Stimulated activated CD4-positive, alpha-beta T cell treated with anti-CD3 and anti-CD28 coated beads, Interleukin-4, amount 100 ng/mL, for 48 hours (primary cell): ENCODE measurements at places on chromosomes 3 and 15.
A peak's percentile ranks its signal among the peaks of the same experiment; 100 is the strongest.

- DNase-seq: no peak
Observed at GRCh38 chr3:169146179-169146665, 517.3 kb downstream of the MECOM start.

DNA sequence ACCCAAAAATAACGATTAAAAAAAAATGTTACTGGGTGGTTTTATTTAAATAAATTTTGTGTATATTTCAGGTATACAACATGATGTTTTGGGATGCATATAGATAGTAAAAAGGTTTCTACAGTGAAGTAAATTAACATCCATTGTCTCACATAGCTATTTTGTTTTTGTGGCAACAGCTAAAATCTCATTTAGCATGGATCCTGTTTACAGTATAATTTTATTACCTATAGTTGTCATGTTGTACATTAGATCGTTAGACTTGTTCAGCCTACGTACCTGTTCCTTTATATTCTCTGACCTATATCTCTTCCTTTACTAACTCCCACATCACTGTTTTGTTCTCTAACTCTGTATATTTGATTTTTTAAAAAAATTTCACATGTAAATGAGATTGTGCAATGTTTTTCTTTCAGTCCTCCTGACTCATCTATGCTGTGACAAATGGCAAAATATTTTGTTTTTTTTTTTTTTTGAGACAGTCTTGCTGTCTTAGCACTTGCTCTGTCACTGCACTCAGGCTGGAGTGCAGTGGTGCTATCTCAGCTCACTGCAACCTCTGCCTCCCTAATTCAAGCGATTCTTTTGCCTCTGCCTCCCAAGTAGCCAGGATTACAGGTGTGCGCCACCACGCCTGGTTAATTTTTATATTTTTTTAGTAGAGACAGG is 45.6 kb downstream of the OIP5 start:
- no peak for DNase-seq

- no peak for DNase-seq
Observed at GRCh38 chr15:99554880-99555488, 10.8 kb upstream of the MEF2A start.

GRCh38 chr3:108512671-108513070 is 2.3 kb upstream of the MYH15 start:
- no peak for DNase-seq

DNA sequence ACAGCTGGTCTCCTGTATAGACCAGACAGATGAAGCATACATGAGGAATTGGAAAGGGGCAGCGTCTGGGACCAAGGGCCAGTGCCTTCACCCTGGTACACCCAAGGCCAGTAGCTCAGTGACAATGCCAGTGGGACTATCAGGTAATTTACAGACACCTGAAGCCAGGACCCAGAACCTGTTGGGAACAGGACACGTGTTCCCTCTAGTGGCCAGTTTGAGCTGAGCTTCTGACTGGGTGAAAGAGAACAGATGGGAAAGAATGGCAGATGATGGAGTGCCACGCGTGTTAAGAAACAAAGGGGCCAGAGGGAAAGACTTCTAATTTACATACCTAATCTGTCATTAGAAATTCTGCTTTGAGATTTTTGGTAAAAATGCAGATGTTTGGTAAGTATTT is 5.1 kb upstream of the SLC25A38 start:
- DNase-seq: peak; percentile 49

DNA sequence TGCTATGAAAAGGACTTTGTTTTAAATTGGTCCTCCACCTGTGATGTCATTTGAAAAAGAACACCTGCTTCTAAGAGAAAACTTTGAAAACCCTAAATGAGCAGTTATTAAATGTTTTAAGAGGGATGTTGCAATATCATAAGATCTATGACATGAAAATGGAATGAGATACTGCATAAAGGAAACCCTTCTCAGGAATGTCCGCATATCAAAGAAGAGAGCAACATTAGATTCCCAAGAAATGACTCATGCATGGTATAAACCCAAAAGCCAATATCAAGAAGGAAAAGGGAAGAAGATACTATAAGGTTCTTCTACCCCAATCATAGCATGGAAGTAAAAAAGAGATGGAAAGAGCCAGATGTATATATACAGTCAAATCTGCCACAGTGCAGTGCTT is 627.5 kb upstream of the LMCD1 start:
- DNase-seq: no peak

DNA sequence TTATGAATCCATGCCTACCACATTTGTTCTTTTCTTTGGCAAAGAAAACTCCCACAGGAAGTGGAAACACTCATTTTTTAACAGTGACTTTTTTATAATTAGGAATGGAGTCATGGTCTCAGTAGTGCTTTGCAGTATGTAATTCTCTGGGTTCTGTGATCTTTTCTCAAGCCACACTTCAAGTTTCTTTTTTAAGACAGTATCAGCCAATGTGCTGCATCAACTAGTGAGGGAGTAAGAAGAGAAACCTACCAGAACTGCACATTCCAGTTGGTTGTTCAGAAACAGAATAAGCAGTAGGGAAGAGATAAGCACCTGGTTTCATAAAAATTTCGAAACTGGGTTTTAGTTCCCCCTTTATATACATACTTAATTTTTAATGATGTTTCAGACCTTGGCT is 126.3 kb downstream of the FOXB1 start:
- no peak for DNase-seq

DNA sequence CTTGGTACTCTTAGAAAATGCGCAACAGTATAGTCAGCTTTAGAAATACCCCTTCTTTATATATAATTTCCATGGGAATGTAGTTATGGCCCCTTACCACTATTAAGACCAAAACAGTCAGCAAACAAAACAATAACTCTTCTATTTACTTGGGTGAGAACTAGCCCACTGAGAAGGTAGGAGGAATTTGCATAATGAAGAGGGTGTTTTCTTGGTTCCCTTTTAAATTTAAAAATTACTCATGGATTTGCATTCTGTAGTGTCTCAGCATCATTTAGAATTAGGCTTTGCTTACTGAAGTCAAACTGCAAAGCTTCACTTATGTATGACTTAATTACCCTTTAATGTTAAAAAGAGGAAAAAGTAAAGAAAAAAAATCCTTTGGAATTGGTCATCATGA is 350.8 kb downstream of the PTPRG start:
- DNase-seq: no peak

DNA sequence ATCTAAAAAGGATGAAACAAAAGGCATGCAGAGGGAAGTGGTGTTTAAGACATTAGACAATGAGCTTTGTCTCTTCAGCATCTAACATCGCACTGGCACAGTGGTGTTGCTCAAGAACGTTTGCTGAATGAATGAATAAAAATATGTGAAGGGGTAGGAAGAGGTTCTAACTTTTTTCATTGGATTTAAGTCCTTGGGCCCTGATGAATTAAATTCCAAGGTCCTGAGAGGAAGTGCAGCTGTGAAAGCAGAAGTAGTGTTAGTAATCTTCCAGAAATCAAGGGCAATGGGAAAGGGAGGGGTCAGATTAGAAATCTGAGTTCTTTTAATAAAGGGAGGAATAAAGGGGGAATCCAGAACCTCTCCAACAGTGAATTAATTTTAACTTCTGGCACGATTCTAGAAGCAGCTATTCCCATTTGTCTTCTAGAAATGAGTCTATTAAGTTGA is 29.6 kb downstream of the TLNRD1 start:
- no peak for DNase-seq

- no peak for DNase-seq
Observed at GRCh38 chr15:98787936-98788757, 139.8 kb downstream of the IGF1R start.

- no peak for DNase-seq
Observed at GRCh38 chr15:30023798-30024295, 58.9 kb upstream of the GOLGA8J start.

- DNase-seq: no peak
Observed at GRCh38 chr3:12226031-12226430, 62.8 kb upstream of the PPARG start.

DNA sequence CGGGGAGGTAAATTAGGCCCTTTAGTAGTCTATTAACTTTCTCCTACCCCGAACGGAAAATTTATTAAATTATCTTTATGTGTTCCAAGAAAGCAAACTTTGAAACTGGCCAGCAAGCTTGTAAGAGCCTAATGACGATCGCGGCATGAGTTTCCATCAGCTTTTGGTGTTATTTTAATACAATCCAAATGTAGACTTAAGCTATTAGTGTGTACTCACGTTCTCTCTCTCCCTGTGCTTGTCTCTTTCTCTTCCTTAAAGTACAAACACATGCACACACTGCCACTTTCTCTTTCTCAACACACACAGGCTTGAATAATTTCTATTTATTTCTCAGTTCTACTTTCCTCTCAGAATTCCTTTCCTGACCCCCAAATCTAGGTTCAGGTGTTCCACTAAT is 108.8 kb upstream of the MME start:
- DNase-seq: no peak

DNA sequence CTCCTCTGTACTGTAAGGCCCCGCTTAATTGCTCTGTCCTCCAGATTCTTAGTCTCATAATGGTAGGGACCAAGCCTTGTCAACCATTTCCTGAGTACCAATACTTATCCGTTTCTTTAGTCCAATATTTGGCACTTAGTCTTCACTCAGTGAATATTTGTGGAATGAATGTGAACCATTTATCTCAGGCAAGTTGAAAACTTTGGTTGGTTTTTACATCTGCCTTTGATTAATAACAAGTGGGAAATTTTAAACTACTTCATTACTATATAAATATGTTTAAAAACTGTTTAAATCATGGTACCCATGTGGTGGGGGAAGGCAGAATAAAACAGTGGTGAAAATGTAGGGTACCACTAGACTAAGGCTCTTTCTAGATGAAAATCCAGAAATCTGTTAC is 15.2 kb downstream of the CA12 start:
- DNase-seq: no peak

- no peak for DNase-seq
Observed at GRCh38 chr3:112074616-112075497, 11.3 kb upstream of the C3orf52 start.

- DNase-seq: no peak
Observed at GRCh38 chr3:12656193-12656592, 7.7 kb downstream of the RAF1 start.

DNA sequence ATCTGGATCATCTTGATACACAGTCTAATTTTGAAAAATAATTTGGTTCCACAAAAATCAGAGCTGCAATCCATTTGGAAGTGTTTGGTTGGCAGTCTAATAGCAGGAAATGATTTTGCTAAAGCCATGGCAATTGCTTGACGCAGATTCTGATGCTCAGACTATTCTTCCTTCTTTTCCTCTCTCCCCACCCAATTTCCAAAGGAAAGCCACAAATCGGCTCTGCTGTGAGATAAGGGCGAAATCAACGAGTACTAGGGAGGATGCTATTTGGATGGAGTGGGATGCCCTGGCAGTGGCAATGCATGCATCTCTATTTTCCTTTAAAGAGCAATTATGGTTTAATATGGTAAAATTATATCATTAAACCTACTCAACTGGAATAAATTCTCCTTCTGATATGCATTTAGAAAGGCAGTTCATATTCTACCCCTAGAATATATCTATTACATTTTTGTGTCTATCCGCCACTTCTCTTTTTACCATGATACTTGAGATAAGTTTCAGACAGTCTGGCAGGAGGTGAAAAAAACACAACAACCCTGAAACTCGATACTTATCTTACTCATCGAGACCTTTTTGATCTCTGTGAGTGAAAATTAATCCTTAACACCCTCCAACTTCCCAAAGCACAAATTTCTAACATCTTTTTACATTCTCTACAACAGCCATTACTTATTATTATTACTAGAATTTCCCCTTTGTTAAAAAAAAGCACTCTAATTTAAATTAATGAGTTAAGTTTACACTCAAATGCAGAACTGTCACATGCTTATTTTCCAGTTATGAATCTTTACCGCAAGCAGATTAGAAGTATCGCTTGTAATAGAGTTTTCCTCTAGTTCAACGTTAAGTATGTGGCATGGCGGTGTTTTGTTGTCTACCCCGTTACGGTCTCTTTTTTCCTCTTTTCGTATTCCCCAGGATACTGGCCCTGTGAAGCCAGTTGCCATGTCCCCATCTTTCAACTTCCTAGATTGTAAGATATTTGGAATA is 433.3 kb downstream of the FOXP1 start:
- DNase-seq: no peak

DNA sequence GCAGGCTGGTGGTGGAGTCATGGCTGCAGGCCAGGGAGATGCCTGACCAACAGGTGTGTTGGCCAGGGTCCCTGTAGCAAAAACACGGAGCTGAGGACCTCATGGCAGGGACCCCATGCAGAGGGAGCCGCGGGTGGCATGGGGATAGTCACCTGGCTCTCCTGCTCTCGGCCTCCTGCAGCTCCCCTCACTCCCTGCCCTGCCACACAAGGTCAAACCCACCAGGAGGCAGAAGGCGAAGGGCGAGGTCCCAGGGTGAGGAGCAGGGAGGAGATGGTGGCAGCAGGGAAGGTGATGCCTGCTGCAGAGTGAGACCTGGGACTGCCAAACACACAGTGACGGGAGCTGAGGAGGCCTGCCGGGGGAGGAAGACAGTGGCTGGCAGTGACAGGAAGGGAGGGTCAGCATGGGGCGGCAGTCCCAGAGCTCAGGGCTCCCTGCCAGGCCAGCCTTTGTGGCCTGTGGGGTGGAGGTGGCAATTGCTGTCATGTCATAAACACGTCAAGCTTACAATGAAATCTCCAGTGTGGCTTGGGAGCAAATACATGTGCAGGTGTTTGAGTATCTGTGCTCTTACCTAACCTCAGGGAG is 144.3 kb downstream of the TJP1 start:
- DNase-seq: no peak

DNA sequence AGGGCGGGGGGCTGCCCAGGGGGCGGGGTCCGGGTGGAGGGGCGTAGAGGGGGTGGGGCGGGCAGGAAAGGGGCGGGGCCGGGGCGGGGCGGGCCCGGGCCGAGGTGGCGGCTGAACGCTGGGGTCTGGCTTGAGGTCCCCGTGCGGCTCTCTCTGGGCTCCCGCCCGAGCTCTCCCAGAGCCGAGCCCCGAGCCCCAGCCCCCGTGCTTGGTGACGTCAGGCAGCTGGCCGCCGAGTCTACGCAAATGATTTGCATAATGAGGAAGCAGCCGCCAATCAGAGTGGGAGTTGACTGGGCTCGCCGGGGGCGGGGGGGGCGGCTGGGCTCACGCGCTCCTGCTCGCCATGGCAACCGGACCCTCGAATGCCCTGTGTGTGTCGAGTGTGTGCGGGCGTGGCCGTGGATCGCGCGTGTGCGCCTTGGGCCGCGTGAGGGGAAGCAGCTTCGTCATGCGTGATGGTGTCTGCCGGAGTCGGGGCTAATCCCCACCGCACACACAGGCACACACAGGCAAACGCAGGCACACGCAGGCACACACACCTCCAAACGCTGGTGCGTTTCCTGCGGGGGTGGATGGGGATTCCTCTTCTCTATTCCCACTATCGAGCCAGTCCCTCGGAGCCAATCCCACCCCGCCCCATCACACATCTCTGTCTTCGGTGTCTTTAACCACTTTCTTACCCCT is at the start of gene CELF6:
TSS of gene CELF6 (minus strand) at position 173 of the 687 bp plus-strand sequence. CDS start 283 bp downstream, outside the sequence.
- peak; percentile 57 for DNase-seq

- DNase-seq: no peak
Observed at GRCh38 chr3:126376444-126376843, 18.3 kb upstream of the CFAP100 start.

DNA sequence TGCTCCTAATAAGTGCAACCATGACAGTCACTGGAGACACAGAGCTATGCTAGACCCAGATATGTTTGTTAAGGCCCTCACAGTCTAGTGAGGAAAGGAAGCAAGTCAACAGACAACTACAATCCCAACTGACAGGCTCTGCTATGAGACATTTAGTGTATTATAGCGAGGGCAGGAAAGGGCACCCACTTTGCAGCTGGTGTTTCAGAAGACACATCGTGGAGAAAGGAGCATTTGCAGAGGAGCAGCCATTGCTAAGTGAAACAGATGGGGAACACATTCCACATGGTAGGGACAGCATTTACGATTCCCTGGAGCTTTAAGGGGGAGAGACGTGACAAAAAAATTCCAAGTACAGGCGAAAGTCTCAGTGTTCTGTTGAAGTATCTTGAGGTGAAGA is 685.6 kb downstream of the AGBL1 start:
- DNase-seq: no peak

- no peak for DNase-seq
Observed at GRCh38 chr3:15731024-15731423, 66.8 kb downstream of the ANKRD28 start.
